Dermis microvascular lymphatic vessel endothelial cell (primary cell): ENCODE measurements at places on chromosomes 7 and 10. TPM values are rescaled to one million over a fixed set of nuclear protein-coding genes. Genes with fewer than 3 reads are reported as not detected.

DNA sequence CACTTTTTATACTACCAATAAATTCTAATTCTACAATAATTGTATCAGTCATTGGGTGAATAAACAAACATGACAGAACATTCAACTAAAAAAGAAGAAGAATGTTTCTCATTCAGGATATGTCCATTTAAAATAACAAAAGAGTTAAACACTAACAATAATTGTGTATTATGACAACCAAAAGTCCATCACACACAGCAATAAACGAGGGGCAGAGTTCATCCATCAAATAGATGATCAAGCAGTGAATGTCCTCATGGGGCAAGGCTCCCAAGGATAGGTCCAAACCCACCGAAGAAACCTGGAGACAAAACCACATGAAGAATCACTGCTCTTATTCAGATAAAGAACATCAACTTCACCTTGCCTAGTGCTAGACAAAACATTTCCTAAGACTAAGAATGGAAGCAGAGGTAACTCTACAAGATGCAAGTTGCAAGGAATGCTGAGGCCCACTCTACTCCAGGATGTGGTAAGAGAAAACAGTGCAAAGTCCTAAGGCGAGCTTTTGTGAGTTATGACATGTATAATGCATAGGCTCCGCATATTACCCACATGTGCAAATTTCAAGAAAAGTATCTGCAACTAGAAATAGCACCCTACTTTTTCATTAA lies 115.1 kb downstream of the PARD3 start:
- DNase-seq: no peak

GRCh38 chr7:155138204-155138603 lies 68.1 kb downstream of the HTR5A start:
- no peak for DNase-seq

- DNase-seq: no peak
Measured at GRCh38 chr10:51524041-51524440, 175.4 kb downstream of the CSTF2T start.

TFR2 gene
- total RNA-seq: 0.13 and 0.26 TPM in 2 replicates

MALRD1 gene
- total RNA-seq: not detected in 2 replicates

ARL5B gene
- total RNA-seq: 14.8 and 17.6 TPM in 2 replicates

MYL10 gene
- not detected in 2 replicates for total RNA-seq

GRCh38 chr7:42272793-42273665 lies 36.0 kb upstream of the GLI3 start:
- no peak for DNase-seq

DNA sequence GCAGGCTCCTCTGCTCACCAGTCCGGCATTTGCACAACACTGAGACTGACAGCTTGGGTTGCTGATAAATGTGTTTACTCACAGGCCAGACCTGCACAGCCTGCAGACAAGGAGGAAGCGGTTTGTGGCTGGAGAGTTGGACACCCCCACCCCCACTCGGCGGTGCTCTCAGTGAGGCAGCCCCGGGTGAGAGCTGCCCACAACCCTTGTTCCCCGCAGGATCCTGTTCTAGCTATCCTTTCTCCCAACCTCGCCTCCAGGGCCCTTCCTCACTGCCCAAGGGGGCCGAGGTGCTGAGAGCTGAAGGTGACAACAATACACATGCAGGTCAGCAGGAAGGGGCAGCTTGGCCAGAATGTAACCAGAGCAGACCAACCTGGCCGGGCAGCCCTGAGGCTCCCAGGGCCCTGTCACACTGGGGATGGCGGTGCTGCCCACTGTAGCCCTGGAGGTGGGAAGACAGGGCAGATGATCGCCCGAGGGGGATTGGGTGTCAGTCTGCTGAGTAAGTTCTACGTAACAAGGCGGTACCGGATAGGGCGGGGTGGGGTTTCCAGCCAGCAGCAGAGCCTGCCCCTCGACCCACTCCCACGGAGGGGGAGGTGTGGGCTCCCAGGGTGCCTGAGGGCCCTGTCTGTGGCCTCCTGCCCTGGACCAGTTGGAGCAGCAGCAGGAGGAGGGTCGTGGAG lies 2.1 kb upstream of the ADAM8 start:
- DNase-seq: no peak

KCNH2 gene
- 0.13 TPM in 1 of 2 replicates, not detected in the other for total RNA-seq

DNA sequence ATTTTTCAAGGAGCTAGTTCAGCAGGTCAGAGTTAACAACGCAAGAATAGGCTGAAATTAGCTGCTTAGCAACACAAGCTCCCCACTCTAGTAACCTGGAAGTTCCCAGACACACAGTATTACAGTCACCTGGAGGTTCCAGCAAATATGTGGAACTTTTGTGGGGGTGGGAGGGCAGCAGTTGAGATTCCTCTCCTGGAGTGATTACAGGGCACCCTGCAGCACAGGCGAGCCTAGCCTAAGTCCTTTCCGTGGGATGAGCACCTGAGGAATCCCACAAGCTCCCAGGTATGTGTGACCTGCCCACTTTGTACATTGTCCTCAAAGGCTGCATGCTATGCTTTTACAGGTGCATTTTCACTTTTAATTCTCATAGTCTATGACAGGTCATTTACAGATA lies 13.6 kb downstream of the TPK1 start:
- DNase-seq: no peak

DNA sequence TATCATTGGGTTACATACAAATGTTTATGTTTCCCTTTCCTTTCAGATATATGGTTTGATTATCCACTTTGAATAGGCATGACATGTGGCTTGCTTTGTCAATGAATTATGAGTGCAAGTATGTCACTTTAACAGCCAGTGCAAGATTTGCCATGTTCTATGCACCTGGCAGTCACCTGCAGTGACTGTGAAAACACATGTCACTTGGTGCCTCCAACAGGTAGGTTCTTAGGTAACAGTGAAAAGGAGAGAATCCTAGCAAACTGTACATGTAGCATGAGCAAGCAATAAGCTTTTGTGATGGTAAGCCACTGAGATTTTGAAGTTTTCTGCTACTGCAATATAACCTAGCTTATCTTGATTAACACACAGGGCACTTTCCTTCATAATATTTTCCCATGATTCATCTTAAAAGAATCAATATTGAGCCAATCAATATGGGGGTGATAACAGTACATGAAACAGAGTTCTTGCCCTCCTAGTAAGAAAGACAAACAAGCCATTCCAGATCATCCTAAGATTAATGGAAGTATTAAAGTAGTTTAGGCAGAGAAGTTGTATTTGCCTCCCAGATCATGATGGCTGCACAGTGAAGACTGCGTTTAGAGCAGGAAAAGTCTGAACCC lies 7.9 kb upstream of the RALA start:
- no peak for DNase-seq

RELN gene
- 413 and 1,261 TPM in 2 replicates for total RNA-seq

DNA sequence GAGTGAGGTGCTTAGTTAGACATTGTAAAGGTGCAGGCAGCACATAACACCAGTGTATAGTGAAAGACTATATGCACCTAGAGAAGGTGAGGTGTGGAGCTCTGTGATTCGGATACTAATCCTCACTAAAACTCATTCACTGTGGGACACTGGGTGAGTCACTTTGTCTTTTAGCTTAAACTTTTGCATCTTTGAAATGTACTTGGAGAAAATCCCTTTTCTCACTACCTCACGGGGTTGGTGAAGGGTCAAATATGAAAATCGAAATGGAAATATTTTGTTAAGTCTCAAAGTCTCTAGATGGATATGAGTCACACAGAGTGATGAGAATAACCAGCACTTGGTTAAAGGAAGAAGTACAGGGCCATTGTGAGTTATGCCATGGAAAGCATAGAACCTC lies 38.0 kb downstream of the MDFIC start:
- DNase-seq: peak; percentile 16

DNA sequence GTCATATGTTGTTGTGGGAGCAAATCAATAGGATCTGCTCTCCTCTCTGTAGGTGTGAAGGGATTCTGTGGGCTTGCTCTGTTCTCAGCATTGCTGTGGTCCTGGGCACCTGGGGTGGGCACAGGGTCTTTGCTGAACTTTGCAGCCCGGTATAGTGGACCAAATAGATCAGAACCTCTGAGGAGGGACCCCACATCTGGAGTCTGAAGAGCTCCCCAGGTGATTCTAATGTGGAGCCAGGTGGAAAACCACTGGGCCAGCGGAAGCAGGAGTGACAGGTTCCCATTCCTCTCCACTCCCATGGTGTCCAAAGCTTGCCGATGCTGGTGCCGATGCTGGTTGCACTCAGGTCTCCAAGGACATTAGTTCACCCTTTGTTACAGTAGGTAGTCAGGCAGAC lies 257.2 kb downstream of the GLRX3 start:
- no peak for DNase-seq
